AG10803 (cell line): ENCODE measurements at places on chromosomes 7 and 10.

- no peak for DNase-seq
Measured at GRCh38 chr7:45181286-45181960, 23.8 kb downstream of the RAMP3 start.

- peak; percentile 76 for DNase-seq
Measured at GRCh38 chr10:79434821-79435251, 10.6 kb downstream of the ZCCHC24 start.

DNA sequence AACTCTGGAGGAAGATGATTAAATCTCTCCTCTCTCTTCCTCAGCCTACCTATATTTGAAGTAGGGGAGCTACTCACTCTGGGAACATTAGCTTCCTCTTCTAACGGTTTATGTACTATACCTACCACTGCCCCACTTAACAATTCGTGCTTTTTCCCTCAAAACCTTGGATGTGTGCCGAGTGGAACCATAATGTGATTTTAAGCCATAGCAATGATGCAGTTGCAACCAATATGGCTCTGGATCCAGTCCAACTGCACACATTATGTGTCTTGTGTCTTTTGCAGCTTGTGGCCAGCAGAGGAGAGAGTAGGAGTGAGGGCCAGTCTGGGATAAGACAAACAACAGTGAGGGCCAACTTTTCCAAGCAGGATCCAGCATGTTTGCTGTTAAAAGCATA lies 170.7 kb downstream of the GATA3 start:
- no peak for DNase-seq

GRCh38 chr7:129362496-129362895 lies 71.7 kb upstream of the STRIP2 start:
- no peak for DNase-seq

GRCh38 chr10:68870545-68871104 lies 30.5 kb upstream of the DDX50 start:
- DNase-seq, result no peak

GRCh38 chr10:97543025-97543546 lies 29.5 kb upstream of the ANKRD2 start:
- peak; percentile 99 for DNase-seq

GRCh38 chr10:60806921-60807320 lies 28.6 kb downstream of the CDK1 start:
- peak; percentile 47 for DNase-seq

- no peak for DNase-seq
Measured at GRCh38 chr10:70321897-70322890, 38.4 kb upstream of the NPFFR1 start.

DNA sequence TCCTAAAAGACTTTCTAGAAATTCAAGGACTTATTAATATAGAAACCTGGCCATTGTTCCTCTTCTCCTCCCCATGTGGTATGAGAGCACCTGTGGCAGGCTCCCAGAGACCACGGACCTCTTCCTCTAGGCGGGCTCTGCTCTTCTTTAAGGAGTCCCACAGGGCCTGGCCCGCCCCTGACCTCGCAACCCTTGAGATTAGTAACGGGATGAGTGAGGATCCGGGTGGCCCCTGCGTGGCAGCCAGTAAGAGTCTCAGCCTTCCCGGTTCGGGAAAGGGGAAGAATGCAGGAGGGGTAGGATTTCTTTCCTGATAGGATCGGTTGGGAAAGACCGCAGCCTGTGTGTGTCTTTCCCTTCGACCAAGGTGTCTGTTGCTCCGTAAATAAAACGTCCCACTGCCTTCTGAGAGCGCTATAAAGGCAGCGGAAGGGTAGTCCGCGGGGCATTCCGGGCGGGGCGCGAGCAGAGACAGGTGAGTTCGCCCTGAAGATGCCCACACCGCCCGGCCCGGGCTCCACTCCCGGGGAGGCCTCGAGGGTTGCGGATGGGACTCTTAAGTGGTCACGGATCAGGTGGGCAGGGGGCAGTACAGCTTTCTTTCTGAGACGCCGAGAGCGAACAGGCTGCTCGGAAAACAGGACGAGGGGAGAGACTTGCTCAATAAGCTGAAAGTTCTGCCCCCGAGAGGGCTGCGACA lies at the start of gene SLC26A4:
Gene SLC26A4, plus strand, starts transcription at position 448 of the 700 bp plus-strand sequence. CDS start 814 bp downstream, outside the sequence.
- no peak for DNase-seq

DNA sequence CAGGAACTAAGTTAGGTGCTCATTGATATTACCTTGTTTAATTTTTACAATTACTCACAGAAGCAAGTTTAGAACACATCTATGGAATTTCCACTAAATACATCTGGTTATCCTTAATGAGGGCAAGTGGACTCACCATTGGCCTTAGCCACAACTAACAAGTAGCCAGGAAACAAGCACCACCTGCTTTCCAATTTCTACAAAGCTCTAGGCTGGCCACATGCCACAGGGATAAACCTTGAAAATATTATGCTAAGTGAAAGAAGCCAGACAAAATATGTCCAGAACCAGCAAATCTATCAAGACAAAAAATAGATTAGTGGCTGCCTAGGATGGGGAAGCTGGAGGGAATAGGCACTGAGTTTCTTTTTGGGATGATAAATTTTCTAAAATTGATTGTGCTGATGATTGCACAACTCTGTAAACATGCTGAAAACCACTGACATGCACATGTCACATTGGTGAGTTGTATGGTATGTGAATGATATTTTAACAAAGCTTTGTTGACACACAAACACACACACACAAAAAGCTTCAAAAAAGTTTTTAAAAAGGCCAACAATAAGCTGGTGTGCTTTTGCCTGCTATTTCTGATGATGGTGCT lies 179.4 kb downstream of the CPEB3 start:
- DNase-seq, result peak; percentile 24

GRCh38 chr7:111132833-111133232 lies 41.9 kb downstream of the LRRN3 start:
- no peak for DNase-seq

DNA sequence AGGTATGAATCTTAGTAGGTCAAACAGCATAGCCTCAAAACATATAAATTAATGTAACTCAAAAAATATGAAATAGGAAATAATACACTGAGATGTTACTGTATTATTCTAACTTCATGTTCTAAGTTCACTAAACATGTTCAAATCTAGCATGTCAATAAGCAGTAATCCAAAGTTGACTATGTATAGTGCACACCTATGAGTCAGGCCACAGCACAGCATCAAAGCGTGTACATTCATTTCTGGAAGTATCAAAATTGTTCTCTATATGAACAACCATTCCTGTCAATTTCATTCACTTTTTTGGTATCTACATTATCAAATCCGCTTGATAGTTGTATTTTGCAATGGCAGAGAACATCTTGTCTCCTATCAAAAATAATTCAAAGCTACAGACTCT lies 418.9 kb upstream of the POM121L12 start:
- no peak for DNase-seq

DNA sequence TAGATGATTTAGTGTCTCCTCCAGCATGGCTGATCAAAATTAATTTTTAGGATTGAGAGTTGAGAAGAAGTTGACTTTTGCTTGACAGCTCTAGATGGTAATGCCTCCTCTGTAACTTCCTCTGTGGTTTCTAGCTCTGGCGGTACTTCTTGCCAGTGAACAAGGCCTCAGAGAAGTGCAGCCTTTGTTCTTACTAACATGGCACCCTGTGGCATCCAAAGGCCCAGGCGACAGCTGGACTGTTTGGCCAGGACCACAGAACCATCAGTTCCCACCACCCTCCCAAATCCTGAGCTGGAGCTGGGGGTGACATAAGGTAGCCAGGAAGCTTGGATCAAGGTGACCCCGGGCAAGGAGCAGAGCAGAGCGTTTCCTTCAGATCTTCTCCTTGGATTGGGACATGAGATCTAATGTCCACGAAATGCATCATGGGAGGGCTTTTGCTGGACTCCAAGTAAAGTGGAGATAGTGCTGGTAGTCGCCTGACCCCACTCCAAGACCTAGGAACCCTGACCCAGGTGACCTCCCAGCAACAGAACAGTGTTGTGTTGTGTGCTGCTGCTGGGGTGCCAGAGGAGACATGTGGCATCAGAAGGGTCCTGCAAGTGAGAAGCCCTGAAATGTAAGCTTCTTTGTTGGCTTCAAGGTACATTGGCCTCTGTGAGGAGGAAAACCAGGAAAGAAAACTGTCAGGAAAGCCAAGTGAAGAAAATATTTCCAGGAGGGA lies 41.8 kb downstream of the APBB1IP start:
- DNase-seq, result no peak

DNA sequence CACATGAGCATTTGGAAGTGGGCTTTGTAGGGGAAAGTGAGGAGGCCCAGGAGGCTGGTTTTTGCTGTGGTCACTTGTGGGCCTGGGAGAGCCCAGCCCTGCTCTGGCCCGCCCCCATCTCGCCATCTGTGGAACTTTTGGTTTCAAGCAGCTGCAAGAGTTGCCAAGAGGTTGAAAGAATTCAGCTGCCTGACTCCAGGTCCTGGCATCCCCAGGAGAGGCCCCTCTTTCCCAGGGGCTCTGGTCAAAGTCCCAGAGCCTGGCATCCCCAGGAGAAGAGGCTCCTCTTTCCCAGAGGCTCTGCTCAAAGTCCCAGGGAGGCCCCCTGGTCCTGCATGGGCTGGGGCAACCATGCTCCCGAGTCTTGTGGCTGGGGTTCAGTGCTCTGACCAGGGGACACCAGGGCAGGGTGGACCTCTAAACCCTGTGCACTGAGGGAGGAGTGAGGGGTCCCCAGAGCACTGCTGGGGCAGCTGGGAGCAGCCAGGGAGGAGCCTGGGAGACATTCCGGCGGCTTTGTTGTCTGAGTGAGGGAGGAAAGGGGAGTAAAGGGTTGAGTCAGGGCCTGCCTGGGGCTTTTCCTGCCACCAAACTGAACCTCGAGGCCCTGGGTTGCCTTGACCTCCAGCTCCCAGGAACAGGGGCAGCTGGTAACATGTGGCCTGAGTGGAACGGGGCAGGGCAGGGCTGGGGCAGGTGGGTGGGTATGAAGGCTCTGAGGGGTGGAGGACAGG lies 27.7 kb upstream of the CSGALNACT2 start:
- DNase-seq, result peak; percentile 87
